ENCODE measurements at places on chromosomes 16 and 17.

DNA sequence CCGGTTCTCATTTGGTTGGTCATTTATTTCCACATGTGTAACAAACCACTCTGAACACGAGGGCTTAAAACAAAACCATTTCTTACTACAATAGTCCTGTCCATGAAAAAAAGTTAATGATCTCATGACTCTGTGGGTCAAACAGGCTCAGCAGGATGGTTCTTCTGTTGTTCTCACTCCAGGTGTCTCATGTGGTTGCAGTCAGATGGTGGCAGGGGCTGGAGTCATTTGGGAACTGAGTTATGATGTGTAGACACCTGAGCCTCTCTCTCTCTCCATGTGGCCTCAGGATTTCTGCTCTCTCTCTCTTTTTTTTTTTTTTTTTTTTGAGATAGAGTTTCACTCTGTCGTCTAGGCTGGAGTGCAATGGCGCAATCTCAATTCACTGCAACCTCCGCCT, 55.4 kb downstream of the RTN4RL1 start:
- DNase-seq, result no peak

DNA sequence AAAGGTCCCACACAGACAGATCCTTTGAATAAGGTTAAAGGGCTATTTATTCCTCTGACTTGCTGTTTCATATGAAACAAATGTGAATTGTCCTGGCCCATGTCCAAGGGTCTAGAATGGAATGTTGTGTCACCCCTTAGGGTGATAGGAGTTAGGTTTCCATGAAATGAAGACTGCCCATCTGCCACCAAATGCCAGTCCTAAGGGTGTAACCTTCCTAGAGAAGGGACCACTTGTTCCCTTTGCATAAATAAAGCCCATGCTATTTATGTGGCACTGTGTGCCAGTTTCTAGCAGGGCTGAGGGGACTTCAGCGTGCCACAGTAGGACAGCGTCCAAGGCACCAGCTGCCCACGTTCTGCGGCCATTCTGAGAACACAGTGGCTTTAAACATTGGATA, 171.3 kb downstream of the ABCA8 start:
- DNase-seq, result no peak

GRCh38 chr16:24890746-24891145, 45.0 kb downstream of the SLC5A11 start:
- no peak for DNase-seq

GRCh38 chr17:35740997-35741931, 9.8 kb downstream of the RASL10B start:
- no peak for DNase-seq

- DNase-seq, result no peak
These were observed 5.1 kb upstream of the SLC16A11 start for GRCh38 chr17:7048968-7049367.

GRCh38 chr17:9878786-9879525, 26.1 kb downstream of the RCVRN start:
- no peak for DNase-seq

- DNase-seq, result no peak
These were observed 40.7 kb downstream of the TBX4 start for GRCh38 chr17:61492759-61493526.

- DNase-seq, result no peak
These were observed 16.0 kb downstream of the NPTX1 start for GRCh38 chr17:80460429-80460834.

- no peak for DNase-seq
These were observed 1.8 kb downstream of the UNC13D start for GRCh38 chr17:75842411-75842810.

GRCh38 chr16:72203401-72203800, 31.4 kb upstream of the PMFBP1 start:
- DNase-seq, result peak; percentile 50

- DNase-seq, result no peak
These were observed 7.8 kb upstream of the SSTR2 start for GRCh38 chr17:73156887-73157520.

DNA sequence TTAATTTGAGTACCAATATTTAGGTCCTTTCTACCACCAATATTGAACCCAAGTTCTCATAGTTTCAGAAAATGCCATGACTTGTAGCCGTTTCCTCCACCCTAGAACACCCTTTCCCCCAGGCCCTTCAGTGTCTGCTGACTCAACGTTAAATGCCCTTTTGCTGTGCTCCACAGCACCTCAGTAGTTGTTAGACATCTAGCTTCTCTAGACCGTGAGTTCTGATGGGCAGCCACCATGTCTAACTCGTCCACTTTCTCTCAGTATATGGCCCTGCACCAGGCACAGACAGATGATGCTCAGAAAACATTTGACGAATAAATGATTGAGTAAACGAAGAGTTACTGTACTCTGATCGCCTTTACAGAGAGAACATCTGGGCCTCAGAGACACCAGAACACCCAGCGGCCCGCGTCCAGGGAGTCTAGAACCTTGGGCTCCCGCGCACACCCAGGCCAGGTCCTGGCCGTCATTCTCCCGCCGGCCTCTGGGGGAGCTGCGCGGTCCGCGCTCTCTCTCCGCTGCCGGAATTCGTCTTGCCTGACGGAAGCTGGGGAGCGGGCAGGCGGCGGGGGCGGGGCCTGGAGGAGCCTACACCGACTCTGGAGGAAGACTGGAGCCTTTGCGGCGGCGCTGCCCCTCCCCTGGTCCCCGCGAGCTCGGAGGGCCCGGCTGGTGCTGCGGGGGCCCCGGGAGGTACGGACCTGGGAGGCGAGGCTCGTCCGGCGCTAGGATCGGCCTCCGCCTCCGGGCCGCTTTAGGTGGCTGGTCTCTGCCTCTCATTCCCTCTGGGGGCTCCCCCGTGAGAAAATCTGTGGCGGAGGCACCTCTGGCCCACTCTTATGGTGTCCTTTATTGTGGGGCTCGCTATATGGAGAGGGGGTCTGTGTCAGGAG, at the start of gene NKIRAS2:
TSS of gene NKIRAS2 (plus strand) at position 582 of the 896 bp plus-strand sequence. CDS start 1,488 bp downstream, outside the sequence.
- DNase-seq, result peak; percentile 74

- no peak for DNase-seq
These were observed 501.6 kb downstream of the MAF start for GRCh38 chr16:79098907-79099306.

- no peak for DNase-seq
These were observed 4.3 kb downstream of the CTRL start for GRCh38 chr16:67927131-67927941.

DNA sequence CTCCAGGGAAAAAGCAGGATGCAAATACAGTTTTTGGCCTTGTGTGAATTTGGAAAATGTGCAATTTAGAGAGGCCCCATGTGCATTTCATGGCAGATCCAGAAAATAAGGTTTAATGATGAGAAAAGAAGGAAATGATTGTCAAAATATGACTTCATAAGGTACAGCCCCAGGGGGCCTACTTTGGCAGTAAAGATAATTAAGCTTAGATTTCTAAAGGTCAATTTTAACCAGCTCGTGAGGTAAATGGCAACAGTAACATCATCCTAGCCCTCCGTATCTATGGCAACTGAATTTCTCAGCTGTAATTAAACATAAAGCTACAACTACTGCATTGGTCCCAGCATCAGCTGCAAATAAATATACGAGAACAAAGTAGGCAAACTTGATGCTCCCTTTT, 30.0 kb upstream of the PRSS54 start:
- DNase-seq, result no peak

DNA sequence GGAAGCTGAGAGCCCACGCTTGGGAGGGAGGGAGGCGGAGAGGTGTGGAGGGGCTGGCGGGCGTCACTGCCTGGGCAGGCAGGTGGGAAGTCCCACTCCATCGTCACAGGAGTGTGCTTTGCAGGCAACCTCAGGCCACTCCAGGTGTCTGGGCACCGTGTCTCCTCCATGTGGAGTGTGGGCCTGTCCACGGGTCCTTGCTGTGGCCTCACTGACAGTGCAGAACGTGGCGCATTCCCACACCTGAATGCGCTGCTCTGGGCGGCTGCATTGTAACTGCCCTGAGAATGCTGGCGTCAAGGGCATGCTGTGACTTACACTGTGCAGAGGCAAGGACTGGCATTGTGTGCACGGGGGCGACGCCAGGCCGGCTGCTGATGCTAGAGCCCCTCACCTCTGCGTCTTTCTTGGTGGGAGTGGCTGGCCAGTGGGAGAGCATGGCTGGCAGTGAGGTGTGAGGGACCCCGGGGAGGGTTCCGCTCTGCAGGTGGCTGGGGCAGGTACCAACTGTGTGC, 66.4 kb downstream of the BANP start:
- no peak for DNase-seq

GRCh38 chr17:6374761-6375312, 60.1 kb downstream of the AIPL1 start:
- DNase-seq, result no peak

DNA sequence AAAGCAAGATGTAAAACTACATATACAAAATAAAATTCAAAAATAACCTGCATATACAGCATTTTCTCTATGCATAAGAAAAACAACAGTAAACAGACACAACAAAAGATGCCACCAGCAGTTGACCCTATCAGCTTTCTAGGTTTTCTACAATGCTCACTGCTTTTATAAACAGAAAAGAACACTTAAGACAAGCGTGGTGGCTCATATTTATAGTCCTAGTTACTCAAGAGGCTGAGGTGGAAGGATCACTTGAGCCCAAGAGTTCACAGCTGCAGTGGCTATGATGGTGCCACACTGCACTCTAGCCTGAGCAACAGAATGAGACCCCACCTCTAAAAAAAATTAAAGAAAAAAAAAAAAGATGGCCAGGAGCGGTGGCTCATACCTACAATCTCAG, 46.5 kb upstream of the ATP2A3 start:
- no peak for DNase-seq

- DNase-seq, result no peak
These were observed 18.2 kb downstream of the ASPSCR1 start for GRCh38 chr17:81995463-81996231.

- DNase-seq, result no peak
These were observed 78.4 kb downstream of the RPGRIP1L start for GRCh38 chr16:53625221-53625620.

DNA sequence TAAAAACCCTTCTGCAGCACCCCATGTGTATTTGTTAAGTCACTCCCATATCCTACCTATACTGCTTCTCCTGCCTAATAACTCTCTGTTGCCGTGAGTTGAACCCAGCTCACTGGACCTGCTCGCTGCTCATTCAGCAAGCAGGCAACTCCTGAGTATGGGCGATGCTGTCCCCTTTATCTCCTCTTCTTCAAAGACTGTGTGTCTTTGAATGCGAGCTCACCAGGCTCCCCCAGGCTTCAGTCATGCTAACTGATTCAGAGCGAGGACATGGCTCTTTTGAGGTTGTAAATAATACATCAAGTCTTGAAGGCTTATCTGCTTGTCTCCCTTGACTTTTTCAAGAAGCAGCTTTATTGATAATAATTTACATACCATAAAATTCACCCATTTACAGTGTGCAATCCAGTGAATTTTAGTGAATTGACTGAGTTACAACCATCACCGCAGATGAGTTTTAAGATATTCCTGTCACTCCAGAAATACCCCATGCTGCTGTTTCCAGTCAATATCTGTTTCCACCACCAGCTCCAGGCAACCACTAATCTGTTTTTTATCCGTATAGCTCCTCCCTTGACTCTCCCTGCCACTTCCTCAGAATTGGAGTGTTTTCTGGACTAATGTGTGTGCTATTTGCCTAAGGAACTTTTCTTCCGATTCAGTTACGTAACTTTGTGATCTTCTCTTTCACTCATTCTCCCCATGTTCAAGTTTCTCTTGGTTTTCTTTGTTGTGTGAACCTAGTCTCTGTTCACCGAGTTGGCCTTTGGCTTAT, 132.2 kb downstream of the SPECC1 start:
- no peak for DNase-seq

DNA sequence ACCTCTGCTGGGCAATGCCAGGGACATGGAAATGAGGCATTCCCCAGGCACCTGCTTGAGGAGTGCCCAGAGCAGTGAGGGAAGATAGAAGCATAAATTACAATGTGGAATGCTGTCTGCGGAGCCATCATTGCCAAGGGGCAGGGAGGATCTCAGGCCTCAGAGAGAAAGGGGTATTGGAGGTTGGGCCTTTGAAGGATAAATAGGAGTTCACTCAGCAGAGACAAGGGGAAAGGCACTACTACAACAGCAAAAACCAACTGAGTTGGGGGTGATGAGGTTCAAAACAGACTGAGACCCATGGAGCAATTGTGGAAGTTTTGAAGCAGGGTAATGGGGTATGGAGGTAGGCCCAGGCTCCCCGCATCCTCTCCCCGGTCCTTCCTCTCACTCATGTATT, 32.8 kb downstream of the SREBF1 start:
- DNase-seq, result no peak

GRCh38 chr17:36722903-36723263, 121.5 kb downstream of the MRM1 start:
- no peak for DNase-seq

DNA sequence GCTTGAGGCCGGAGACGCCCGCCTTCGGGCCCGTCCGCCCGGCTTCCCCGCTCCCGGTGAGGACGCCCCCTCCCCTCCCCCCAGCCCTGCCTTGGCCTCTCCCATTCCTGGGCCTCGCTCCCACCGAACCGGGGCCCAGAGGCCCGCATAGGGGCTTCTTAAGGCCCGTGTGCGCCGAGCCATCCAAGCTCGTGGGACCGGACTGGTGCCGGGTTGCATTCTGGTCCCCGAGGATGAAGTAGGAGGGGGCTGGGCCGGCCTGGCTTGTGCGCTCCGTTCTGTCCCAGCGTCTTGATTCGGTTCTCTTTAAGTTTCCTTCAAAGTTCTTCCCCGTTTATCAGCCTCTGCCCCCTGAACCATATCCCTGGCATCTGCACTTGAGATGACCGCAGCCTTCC, 488 bp downstream of the SENP3 start:
- no peak for DNase-seq

GRCh38 chr17:67974598-67975066, 21.6 kb downstream of the C17orf58 start:
- no peak for DNase-seq

DNA sequence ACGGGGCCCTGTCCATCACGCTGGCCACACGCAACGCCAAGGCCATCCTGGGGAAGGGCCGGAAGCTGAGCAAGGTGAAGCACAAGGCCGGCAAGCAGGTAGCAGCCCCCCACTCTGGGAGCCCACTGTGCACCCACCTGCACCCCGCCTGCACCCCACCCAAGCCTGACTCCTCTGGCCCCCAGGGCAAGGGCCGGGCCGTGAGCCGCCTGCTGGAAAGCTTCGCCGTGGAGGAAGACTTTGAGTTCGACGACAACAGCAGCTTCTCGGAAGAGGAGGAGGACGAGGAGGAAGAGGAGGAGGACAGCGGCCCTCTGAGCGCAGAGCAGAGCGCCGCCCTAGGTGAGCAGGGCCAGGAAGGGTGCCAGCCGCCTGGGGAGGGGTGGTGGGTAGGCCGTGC, 54.0 kb downstream of the ACTG1 start:
- no peak for DNase-seq

GRCh38 chr17:17837966-17838962, 1.5 kb upstream of the SREBF1 start:
- DNase-seq, result no peak
